ENCODE measurements at places on chromosomes 12 and 14.
A peak's percentile ranks its signal among the peaks of the same experiment; 100 is the strongest.

GRCh38 chr12:132414634-132415326, 75.2 kb upstream of the FBRSL1 start:
- DNase-seq: no peak

GRCh38 chr14:74459289-74459946, 33.4 kb upstream of the SYNDIG1L start:
- DNase-seq: no peak

- no peak for DNase-seq
Measured at GRCh38 chr12:121253638-121254335, 42.7 kb downstream of the CAMKK2 start.

- no peak for DNase-seq
Measured at GRCh38 chr12:53101931-53102781, 1.1 kb upstream of the SOAT2 start.

GRCh38 chr12:15644700-15645099, 144.5 kb downstream of the EPS8 start:
- DNase-seq: no peak

DNA sequence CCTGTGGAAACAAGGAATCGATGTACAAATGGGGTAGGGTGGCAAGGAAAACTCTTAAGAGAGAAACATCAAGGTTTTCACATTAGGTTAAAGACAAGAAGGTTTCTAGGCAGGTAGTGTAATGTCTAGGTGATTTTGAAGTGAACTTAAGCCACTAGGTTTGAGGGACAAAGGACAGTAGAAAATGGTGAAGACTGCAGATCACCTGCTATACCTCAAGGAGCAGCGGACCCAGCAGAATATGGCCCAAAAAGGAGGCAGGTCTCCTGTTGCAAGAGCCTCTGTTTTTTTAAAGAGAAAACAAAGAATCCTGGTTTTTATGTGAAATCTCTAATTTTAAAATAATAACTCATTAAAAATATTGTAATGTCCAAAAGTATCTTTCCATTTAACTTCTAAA, 178.1 kb downstream of the ACSS3 start:
- no peak for DNase-seq

- DNase-seq: peak; percentile 25
Measured at GRCh38 chr12:113862590-113863454, 103.3 kb downstream of the RBM19 start.

Measured in SIG-M5 (cell line).